ENCODE measurements at places on chromosomes 7 and 10.
A peak's percentile ranks its signal among the peaks of the same experiment; 100 is the strongest.

DNA sequence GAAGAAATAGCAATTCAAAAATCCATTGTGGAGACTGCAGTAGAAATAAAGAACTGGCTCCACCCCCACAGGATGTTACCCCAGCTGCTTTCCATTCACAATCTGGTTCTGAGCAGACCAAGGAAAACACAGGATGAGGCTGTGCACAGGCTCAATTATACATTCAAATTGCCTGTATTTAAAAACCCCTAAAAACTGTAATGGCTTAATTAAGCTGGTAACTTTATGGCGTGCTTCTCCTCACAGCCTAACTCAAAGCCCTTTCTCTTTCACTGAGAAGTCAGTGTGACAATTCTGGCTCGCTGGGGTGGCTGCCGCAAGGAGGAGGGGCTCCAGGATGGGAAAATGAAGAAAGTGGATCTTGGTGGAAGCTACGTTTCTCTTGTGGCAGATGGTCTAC lies 1191.1 kb downstream of the SORCS1 start:
- DNase-seq, result no peak

- peak; percentile 82 for DNase-seq
Observed at GRCh38 chr10:120948889-120949608, 97.9 kb downstream of the WDR11 start.

- DNase-seq, result no peak
Observed at GRCh38 chr7:135745703-135746312, 2.8 kb downstream of the FAM180A start.

DNA sequence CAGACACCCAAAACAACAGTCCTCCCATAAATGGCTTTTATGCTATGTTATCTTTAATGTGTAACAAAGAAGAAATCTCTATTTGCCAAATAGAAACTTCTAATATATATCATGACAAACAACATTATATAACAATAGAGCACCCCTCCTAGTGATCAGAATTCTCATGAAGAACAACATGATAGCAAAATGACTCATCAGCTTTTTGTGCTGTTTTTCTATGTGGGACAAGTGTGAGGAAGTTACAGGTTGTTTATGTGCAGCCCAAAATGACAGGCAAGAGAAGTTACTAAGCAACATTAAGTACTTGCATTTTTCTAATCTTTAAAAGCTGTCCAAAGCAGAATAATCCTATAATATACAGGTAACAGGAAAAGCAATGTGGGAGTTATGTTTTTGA lies 7.7 kb downstream of the DGKB start:
- no peak for DNase-seq

- DNase-seq, result no peak
Observed at GRCh38 chr10:121822180-121822579, 105.7 kb downstream of the ATE1 start.

GRCh38 chr7:7642081-7642480 lies 1.5 kb downstream of the UMAD1 start:
- DNase-seq, result no peak

- DNase-seq, result no peak
Observed at GRCh38 chr7:94127026-94127425, 122.9 kb upstream of the BET1 start.

DNA sequence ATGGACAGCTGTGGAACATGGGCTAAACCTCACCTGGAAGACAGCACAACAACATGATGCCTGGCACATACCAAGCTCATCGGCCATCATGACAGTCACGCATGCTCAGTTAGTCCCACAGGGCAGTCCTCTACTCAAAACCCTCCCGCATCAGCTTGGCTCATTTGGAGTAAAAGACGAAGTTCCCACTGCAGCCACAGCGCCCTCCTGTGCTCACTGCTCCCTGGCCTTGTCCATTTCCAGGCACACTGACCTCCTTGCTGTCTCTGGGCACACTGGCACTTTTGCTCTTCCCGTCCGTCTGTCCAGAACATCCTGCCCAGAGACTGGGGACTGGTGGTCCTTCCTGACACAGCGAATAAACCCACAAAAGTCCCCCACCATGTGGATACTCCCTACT lies 66.2 kb downstream of the LARP4B start:
- DNase-seq, result no peak

- no peak for DNase-seq
Observed at GRCh38 chr10:73576178-73576889, 14.8 kb downstream of the USP54 start.

GRCh38 chr7:156223935-156224832 lies 411.9 kb upstream of the SHH start:
- DNase-seq, result no peak

DNA sequence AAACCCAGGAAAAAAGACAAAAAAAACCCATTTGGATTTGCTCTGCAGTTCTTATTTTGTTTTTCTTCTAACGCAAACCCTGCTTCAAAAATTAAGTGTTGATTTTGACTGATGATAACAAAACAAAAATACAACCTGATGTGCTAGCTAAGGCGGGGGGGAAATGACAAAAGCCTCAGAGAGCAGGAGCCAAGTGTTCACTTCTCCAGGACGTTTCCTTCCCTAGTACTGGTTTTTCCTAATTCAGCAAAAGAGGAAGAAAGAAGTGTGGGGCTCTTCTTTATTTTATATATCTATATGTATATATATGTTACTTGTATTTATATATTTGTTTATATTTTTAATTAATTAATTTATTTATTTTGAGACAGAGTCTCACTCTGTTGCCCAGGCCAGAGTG lies 28.0 kb downstream of the SNX10 start:
- no peak for DNase-seq

GRCh38 chr10:34438741-34439140 lies 376.4 kb downstream of the PARD3 start:
- no peak for DNase-seq

GRCh38 chr10:100303724-100304319 lies 17.3 kb upstream of the BLOC1S2 start:
- DNase-seq, result no peak

- DNase-seq, result no peak
Observed at GRCh38 chr10:43576062-43576461, 1.6 kb upstream of the ZNF239 start.

GRCh38 chr10:28875549-28876081 lies 198.3 kb downstream of the BAMBI start:
- no peak for DNase-seq

GRCh38 chr10:9766762-9767161 lies 1250.9 kb upstream of the CELF2 start:
- no peak for DNase-seq

DNA sequence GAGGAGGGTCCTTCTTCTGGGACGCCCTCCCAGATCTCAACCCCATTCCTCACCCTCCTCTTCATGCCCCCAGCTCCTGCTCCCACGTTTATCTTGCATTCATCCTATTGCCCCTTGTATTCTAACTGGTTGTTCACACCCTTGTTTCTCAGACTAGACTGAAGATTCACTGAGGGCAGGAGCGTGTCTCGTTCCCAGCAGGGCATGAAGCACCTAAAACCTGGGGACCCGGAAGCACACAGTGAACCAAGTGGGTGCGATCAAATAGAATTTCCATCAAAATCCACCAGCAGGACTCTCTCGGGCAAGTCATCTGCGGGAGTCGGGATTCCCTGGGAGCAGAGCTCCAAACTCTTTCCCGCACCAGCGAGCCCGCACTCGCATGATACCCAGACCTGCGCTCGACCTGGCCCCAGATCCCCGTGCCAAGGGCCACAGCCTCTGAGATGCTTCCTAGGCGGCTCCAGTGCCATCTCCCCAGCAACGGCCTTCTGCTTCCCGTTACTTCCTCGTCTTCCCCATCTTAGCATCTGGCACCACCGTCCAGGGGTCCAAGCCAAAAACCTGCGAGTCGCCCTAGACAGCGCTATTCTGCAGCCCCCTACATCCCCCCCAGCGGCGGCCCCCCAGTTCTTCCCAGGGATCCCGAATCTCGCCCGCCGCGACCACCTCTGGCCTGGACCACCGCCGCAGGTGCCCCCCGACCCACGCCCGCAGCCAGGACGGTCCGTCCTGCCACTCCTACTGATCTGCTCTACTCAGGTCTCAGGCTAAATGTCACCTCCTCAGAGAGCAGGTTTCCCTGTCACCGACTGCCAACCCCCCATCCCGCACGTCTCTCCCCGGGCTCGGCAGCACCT lies 6.1 kb upstream of the GBX1 start:
- no peak for DNase-seq

GRCh38 chr10:28580825-28581224 lies 47.9 kb downstream of the WAC start:
- DNase-seq, result no peak

- no peak for DNase-seq
Observed at GRCh38 chr7:82805527-82805960, 357.1 kb downstream of the PCLO start.

- DNase-seq, result no peak
Observed at GRCh38 chr7:36057323-36057722, 95.7 kb upstream of the EEPD1 start.

DNA sequence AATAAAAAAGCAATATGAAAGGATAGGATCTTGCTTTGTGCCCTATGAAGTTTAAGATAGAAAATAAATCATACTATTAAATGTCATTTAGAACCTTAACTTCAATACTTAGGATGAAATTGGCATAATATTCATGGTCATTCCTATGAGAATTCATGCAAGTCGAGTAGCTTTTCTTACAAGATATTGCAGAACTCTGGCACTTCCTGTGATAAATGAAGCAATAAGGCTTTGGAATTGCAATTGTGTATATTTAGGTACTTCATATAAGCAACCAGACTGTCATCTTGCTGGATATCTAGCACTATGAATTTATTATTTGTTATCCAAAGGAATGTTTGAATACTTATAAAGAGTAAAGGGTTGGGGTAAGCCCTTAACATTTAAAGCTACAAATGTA lies 116.5 kb downstream of the ZNF438 start:
- DNase-seq, result no peak

- DNase-seq, result peak; percentile 54
Observed at GRCh38 chr7:126803060-126803665, 449.6 kb downstream of the GRM8 start.

GRCh38 chr7:106472741-106473140 lies 188.0 kb upstream of the NAMPT start:
- DNase-seq, result no peak

DNA sequence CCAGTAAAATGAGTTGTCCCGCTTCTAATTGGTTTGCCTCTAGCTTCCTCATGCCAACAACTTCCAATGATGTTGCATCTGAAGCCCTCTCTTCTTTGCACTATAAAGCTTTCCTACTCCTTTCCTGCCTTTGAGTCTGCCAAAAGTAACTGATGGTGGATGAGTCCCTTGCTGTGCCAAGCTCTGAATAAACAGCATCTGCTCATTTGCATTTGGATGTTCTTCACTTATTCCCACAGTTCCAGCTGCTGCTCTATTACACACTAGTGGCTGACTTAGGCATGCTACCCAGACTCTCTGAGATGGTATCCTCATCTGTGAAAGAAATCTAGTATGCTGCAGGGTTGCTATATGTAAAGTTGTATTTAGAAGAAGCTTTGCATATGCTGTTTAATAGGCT lies 24.9 kb downstream of the SFR1 start:
- no peak for DNase-seq

GRCh38 chr10:124906551-124907001 lies 35.3 kb upstream of the ZRANB1 start:
- no peak for DNase-seq

DNA sequence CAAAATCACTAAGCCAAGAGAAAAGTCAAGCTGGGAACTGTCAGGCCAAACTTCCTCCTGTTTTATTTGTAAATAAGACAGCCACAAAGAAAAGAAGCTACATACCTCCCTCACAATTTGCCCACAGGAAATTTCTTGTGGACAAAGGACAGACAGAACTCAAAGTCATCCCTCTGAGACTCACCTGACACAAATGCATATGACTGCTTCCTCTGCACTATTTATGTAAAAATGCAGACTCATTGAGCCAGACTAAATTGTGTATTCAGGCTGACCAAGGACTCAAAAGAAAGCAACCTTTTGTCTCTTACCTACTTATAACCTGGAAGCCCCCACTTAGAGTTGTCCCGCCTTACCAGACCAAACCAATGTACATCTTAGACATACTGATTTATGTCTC lies 11.8 kb downstream of the TOMM7 start:
- no peak for DNase-seq

GRCh38 chr10:73964743-73965142 lies 33.2 kb upstream of the VCL start:
- no peak for DNase-seq

- peak; percentile 33 for DNase-seq
Observed at GRCh38 chr10:22606164-22606614, 108.2 kb downstream of the PIP4K2A start.

All from activated CD4-positive, alpha-beta T cell treated with anti-CD3 and anti-CD28 coated beads for 36 hours (primary cell).